OCI-LY7 (cell line): ENCODE measurements at places on chromosomes 4 and X. TPM values are rescaled to one million over a fixed set of nuclear protein-coding genes. Genes with fewer than 3 reads are reported as not detected.

DNA sequence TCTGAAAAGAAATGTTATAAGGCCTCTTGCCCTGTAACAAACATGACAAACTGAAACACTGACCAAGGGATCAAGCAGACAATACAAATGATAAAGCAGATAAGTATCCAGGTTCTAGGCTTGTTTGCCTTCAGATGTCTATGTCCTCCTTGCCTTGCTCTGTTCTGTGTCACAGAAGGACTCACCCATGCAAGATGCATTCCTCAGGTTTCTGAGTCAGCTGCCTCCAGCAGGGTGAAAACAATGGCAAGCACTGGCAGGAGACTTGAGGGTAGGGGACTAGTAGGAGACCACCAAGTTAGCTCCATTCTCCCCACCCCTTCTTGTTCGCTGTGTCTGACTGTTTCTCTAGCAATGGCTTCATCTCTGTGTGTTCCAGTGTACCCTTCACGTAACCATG lies 76.6 kb upstream of the CXXC4 start:
- DNase-seq: no peak

- DNase-seq: no peak
Observed at GRCh38 chr4:37693450-37694190, 7.4 kb upstream of the RELL1 start.

DNA sequence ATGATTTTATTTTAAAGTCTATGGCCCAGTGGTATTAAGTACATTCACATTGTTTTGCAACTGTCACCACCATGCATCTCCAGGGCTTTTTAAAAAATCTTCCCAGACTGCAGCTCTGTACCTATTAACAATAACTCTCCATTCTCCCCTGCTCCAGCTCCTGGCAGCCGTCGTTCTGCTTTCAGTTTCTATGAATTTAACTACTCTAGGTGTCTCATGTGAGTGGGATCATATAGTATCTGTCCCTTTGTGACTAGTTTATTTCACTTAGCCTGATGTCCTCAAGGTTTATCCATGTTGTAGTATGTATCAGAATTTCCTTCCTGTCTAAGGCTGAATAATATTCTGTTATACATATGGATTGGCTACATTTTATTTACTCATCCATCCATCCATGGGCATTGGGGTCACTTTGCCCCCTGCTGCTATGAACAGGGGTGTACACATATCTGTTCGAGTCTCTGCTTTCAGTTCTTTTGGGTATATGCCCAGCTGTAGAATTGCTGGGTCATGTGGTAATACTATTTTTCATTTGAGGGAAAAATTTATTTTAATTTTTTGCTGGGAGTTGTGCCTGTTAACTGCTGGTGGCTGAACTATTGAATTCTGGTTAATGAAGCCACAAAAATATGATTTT lies 131.3 kb downstream of the ARHGAP10 start:
- DNase-seq: no peak

HPSE gene
- 2.4 and 3.0 TPM in 2 replicates for total RNA-seq

DNA sequence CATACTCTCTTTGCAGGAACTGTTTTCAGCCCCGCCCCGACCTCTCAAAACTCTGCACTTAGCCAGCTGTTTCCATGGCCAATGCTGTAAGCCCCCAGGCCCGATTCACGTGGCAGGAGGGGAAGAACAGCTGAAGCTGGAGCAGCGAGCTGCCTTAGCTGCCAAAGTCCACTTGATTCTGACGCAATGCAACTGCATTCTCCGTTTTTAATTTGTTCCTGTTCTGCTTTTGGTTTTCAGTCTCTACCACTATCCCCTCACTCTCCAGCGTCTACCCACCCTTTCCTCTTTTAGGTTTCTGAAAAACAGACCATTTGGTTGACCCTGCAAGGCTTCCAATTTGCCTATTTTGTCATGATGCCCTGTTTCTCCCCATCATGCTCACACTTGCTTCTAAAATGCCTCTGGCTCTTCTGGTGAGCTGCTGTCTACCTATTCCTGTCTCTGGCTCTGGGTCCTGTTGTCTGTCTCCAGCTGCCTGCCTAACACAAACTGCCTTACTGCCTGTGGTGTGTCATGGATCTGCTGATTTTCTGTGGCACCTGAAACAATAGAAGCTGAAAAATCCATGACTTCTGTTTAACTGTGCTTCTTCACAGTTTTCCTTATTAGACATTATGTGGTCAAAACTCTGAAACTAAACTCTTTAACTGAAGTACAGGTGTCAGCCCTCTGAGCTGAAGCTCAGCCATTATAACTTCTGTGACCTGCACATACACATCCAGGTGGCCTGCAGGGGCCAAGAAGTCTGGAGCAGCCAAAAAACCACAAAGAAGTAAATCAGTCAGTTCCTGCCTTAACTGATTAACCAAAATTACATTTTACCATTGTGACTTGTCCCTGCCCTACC lies 160.5 kb upstream of the AGTR2 start:
- no peak for DNase-seq

DNA sequence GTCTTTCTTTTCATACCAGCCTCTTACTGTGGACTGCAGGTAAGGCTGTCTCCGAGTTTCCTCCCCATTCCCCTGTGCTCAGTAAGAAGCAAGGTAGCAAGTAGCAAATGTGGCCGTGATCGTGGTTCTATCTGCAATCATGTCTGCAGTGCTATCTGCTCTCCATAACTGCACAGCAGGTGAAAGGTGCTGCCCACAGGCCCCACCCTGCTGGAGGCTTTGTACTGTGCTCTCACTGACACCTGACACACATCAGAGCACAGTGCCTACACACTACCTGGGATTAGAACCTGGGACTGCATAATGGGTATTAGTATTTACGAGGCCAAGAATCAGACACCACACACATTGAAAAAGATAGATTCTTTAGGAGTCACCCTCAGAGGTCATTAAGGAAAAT lies 15.3 kb downstream of the PGRMC1 start:
- DNase-seq: no peak

DNA sequence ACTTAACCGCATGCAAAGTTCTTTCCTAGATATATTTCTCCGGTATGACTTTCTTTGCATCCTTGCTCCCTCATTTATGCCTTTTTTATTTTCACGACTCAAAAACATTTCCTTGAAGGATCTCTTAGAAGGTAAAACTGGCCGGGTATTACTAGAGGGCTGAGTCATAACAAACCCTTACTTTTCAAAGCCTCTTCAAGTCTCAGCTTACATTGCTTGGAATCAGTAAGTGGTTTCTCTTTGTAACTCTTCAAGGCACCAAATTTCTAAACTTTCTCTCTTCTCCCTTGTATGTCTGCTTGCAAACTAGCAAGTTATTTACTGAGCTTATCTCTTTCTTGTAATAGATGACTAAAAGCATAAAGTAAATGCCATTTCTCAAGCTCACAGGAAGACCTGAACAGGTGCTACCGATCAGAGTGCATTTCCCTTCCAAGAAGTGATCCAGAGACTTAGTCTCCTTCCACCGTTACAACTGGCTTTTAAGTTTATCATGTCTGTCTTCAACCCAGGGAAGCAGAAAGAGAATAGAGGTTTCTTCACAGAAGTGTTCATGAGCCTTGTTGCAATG lies 75.5 kb downstream of the ANXA10 start:
- no peak for DNase-seq

MAGEC1 gene
- total RNA-seq: not detected in 2 replicates

GRCh38 chr4:24103434-24104157 lies 213.7 kb upstream of the PPARGC1A start:
- DNase-seq: no peak

RASGEF1B gene
- total RNA-seq: 5.7 and 9.8 TPM in 2 replicates

GRCh38 chr4:85419103-85419502 lies 55.8 kb upstream of the ARHGAP24 start:
- no peak for DNase-seq

- no peak for DNase-seq
Observed at GRCh38 chr4:169314906-169315305, 44.1 kb upstream of the SH3RF1 start.

PLP1 gene
- total RNA-seq: not detected in 2 replicates

SPANXB1 gene
- total RNA-seq: not detected in 2 replicates

DNA sequence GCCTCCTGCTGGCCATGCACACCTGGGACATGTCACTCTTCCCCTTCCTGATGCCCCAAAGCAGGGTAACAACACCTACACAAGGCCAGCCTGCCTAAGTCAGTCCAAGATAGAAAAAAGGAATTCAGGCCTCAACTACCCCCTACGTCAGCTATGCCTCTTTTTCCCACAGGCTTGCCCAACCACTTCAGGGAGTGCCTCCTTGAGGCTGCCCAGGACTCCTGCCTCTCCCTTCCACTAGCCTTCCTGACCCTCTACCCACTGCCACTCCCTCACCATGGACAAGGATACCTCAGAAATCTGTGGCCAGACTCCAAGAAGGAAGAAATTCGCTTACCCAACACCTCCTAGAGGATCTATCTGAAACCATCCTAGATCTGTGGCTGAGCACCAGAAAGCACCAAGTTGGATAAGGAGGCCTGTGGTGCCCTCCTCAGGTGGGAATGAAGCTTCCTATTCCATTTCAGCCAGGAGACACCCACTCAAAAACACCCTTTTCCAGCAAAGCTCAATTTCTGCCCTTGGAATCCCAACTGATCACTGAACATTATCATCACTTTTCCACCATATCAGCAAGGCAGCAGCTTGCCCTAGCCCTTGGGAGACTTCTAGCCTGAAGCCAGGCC lies 1.8 kb downstream of the KDM5C start:
- no peak for DNase-seq

- no peak for DNase-seq
Observed at GRCh38 chrX:95907081-95907480, 777.6 kb upstream of the DIAPH2 start.

C4orf50 gene
- total RNA-seq: not detected in 2 replicates

DNA sequence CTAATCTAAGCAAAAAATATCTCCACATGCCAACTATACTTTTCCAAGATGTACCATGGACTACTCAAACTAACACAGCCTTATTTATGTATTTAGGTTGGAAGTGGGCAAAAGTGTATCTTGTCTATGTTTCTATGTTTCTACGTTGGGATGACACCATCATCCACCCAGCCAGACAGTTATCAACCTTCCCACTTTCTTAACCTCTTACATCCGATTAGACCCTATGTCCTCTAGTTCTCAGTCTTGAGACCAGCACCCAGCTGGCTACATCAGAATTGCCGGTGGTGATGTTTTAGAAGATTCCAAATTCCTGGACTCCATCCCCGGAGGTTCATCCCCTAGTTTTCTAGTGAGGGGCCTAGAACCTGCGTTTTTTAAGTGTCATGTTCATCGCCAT lies 1.0 kb upstream of the AASDH start:
- peak; percentile 10 for DNase-seq

DNA sequence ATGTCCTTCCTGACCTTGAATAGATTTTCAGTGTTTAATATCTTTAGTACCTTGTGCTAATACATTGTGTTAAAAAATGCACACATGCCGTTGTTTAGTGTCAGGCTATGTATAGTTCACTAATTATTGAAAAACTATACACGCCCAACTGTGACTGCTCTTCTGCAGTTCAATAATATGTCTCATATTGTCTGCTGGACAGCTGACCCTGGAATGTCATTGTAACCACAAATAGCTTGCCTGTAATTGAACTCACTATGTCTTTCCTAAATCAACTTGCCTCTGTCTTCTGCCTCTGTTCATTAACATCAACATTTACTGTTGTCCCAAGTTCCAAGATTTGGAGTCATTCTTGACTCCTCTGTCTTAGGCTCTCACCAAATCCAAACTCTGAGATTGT lies 114.5 kb downstream of the TMA16 start:
- DNase-seq: no peak

GRCh38 chr4:76494243-76494642 lies 59.2 kb downstream of the SHROOM3 start:
- DNase-seq: no peak

DNA sequence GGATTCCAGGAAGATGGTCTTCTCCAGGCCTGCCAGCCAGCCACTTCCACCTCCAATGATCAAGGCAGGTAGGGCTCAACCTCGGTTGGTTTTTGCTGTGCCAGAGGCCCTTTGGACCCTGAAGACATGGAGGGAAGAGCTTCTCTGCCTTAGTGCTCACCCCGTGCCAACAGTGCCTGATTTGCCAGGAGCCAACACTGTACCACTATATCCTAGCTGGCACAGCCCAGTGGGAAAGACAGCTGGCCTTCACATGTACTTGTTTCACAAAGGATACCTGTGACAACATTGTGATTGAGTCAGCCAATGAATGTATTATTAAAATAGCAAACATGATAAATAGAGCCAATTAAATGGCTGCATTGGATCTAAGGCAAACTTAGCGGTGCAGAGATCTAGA lies 51.9 kb upstream of the PRPS1 start:
- DNase-seq: no peak

GRCh38 chr4:41586675-41587225 lies 48.8 kb downstream of the LIMCH1 start:
- no peak for DNase-seq

DNA sequence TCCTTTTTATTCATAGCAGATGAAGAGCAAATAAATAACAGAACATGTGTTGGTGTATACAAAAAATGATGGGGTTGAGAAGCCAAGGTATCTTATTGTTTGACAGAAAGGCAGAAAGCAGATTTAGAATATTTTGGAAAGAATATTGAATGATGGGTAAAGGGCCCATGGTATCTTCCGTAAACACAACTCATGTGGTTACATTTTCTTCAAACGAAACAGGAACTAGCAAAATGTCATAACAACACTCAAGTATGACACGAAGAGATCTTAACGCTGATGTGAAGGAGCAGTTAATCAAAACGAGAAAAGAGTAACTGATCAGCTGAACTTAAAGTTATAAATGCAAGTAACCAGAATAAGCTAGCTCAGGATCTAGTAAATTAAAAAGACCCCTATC lies 195.7 kb upstream of the GK2 start:
- DNase-seq: peak; percentile 2

TBC1D19 gene
- 10.1 and 13.5 TPM in 2 replicates for total RNA-seq

GRCh38 chr4:70613306-70614183 lies 15.0 kb upstream of the ENAM start:
- peak; percentile 47 for DNase-seq

- no peak for DNase-seq
Observed at GRCh38 chr4:102862016-102862415, 6.8 kb upstream of the CISD2 start.

BCORL1 gene
- total RNA-seq: 4.9 and 5.4 TPM in 2 replicates

CASK gene
- 29.4 and 30.2 TPM in 2 replicates for total RNA-seq

GRCh38 chrX:3697701-3698279 lies 15.7 kb downstream of the PRKX start:
- DNase-seq: no peak

SCML2 gene
- total RNA-seq: 26.2 and 28.2 TPM in 2 replicates

GRCh38 chr4:168841000-168841671 lies 168.9 kb downstream of the CBR4 start:
- DNase-seq: no peak

FHDC1 gene
- 0.04 and 0.06 TPM in 2 replicates for total RNA-seq

ATP2B3 gene
- total RNA-seq: not detected in 2 replicates

DNA sequence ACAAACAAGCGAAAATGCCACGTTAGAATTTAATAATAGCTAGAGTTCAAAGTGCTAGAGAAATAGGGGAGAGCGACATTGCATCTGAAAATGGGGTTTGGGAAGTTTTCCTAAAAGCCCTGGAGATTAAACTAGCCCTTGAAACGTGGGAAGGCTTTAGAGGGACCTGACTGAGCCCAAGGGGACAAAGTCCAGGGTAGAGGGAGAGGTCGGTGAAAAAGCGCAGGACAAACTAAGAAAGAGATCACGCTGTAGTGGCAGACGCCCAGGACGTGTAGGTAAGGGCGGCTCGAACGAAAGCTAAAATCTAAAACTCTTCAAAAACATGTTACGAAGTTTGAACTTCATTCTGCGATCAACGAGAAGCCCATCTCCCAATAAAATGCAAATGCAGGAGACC lies 1.1 kb upstream of the ATP11C start:
- DNase-seq: no peak

- no peak for DNase-seq
Observed at GRCh38 chr4:143359644-143360193, 23.0 kb downstream of the GAB1 start.

SNCA gene
- total RNA-seq: not detected in 2 replicates
